ENCODE measurements at places on chromosomes 2 and 18. TPM values are rescaled to one million over a fixed set of nuclear protein-coding genes. Genes with fewer than 3 reads are reported as not detected.
A peak's percentile ranks its signal among the peaks of the same experiment; 100 is the strongest.

DNA sequence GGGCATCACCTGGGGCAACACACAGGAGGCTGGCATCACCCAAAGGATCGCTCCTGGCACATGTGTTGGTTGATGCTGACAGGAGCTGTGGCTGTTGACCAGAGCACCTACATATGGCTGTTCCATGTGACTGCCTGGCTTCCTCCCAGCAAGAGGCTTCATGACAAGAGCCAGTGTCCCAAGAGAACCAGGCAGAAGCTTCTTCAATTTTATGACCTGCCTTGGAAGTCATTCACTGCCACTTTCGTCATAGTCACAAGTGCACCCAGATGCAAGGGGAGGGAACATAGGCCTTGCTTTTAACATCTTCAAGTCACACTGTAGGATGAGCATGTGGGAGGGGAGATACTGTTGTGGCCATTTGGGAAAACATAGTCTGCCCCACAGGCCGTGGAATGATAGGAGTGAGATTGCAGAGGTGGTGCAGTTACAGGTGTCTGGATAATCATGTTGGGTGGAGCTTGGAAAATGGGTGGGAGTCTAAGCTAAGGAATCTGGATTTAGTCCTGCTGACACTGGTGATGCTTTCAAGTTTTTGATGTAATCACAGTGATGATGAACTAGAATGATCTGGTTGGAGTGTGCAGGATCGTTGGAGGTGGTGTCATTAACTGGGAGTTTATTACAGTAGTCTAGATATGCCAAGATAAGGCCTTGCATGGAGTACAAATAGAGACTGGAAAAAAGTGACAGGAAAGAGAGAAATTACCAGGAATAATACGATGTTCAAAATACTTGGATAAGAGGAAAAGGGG, 107.0 kb downstream of the RAPGEF4 start:
- no peak for DNase-seq

DNA sequence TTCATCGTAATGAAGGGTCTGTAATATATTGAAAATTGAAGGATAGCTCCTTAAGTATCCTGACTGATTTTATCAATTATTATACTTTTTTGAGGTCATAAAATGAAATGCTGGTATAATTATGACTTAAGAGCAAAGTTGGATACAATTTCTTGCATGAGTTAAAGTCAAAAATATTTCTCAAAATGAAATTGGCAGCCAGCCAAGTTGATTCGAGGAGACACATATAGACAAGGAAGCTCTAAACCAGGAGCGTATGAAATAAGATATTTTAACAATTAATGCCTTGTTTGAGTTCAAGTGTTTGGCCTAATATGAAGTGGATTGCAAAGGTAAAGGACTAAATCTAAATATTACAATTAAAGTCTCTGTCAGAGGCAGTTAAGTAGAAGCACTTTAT, 260.4 kb upstream of the DSEL start:
- peak; percentile 62 for DNase-seq

- no peak for DNase-seq
Observed at GRCh38 chr2:75431276-75431675, 129.5 kb downstream of the EVA1A start.

GRCh38 chr18:42534313-42534712, 579.3 kb downstream of the PIK3C3 start:
- no peak for DNase-seq

- DNase-seq: no peak
Observed at GRCh38 chr18:44816050-44816449, 135.4 kb downstream of the SETBP1 start.

DNA sequence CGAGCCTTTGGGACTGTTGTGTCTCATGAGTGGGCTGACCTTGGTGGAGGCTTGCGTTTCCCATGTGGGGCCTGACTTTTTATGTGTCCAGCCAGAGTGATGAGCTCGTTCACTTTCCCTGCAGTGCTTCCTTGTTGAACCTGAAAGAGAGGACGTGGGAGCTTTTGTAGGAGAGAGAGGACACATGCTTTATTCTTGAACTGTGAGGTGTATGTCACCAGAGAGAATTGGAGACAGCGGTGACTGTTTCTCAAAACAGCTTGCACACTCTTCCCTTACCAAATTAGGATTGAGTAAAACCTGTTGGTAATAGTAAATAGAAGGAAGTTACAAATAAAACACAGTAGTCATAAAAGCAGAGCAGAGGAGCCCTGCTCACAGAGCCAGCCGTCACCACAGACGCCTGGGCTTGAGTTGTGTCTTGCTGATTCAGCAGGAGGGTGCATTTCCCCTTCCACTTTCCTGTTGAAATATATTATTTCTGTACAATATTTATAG, 60.7 kb downstream of the INPP4A start:
- peak; percentile 47 for DNase-seq

DNA sequence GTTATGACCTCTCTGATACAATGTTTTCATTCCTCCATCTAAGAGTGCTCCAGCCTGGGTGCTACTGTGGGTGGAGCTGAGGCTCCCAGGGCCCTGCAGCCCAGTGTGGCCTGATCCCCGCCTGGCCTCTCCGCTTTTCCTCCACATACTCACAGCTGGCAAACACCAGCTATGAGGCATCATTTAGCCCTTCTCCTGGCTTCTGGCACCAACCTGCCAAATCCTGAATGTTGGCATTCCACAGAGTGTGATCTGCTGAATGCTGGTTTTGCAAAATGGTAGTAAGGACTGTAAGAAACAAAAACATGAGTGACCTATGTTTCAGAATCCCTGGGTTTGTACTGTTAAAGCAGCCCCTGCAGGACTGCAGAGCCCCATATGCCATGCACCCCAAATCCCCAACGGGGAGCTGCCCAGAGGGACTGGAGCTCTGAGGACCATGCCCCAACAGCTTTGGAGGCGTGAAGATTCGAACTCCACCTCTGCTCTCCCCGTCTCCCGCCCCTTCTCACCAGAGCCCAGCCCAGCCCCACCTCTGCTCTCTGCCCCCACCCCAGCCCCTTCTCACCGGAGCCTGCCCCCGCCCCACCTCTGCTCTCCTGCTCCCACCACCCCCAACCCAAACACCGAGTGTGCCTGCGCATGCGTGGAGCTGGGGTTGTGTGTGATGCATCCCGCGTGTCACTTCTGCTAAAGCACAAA, 4.2 kb downstream of the SLC66A2 start:
- no peak for DNase-seq

- DNase-seq: peak; percentile 23
Observed at GRCh38 chr2:200443916-200444315, 66.0 kb downstream of the KCTD18 start.

GRCh38 chr2:196565106-196565765, 74.3 kb upstream of the CCDC150 start:
- no peak for DNase-seq

DNA sequence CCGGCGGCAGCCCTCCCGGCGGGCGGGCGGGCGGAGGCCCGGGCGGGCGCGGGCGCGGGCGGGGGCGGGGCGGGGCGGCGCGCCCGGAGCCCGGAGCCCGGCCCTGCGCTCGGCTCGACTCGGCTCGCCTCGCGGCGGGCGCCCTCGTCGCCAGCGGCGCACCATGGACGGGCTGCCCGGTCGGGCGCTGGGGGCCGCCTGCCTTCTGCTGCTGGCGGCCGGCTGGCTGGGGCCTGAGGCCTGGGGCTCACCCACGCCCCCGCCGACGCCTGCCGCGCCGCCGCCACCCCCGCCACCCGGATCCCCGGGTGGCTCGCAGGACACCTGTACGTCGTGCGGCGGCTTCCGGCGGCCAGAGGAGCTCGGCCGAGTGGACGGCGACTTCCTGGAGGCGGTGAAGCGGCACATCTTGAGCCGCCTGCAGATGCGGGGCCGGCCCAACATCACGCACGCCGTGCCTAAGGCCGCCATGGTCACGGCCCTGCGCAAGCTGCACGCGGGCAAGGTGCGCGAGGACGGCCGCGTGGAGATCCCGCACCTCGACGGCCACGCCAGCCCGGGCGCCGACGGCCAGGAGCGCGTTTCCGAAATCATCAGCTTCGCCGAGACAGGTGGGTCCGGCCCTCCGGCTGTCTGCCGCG, at the start of gene INHBB:
TSS of gene INHBB (plus strand) at position 111 of the 641 bp plus-strand sequence. CDS start at position 164, 53 bp downstream.
- DNase-seq: peak; percentile 44

DNA sequence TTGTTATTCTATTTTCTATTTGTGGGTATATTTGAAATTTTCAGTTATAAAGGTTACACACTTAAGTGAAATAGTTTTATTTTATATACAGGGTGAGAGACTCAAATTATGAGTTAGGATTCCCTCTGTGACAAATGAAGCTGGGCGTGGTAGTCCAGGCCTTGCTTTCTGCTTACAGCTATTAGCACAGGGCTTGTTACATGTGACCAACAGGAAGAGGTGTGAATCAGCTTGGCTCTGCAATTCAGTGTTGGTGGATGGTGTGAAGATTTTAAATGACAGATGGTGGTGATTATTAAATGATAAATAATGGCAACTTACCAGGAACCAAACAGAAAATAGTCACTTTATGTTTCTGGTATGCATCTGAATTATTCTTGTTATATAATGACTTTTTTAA, 64.4 kb upstream of the NOSTRIN start:
- no peak for DNase-seq

GRCh38 chr2:107625982-107626381, 200.7 kb upstream of the RGPD4 start:
- no peak for DNase-seq

DNA sequence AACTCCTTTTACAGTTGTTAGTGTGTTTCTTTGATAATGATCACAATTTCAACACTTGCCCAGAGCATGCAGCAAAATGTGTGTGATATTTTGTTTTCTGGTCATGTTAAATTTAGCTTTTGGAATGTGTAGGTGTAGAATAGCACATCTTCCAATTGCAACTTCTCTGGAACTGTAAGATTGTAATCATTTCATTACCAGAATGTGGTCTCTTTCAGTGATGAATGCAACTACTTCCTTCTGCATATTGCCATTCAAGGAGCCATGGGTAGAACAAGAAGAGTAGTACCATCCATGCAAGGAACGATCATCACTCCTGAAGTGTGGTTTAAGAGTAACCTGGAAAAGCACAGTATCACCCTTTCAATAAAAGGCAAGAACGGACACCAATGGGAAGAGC, 548.8 kb upstream of the ZNF804A start:
- no peak for DNase-seq

GRCh38 chr2:230798769-230799399, 65.9 kb upstream of the ITM2C start:
- peak; percentile 64 for DNase-seq

GRCh38 chr18:21507913-21508701, 92.4 kb downstream of the ESCO1 start:
- DNase-seq: no peak

DNA sequence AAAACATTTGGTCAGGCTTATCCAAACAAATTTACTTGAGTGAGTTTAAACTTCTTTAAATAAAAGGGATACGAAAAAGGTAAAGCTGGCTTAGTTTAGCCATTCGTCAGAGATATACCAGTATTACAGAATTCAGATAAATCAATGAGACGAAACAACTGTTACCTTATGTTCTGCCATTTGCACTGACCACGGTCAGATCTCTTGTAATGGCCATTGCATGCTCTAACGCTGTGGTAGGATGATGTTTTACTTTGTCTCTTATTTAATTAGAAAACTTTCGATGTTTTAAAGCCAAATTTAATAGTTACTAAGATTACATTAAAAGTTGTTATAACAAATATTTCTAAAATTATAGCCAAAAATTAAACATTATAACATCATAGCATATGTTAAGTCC, 1.5 kb downstream of the C18orf54 start:
- DNase-seq: peak; percentile 40

GRCh38 chr18:32443706-32444215, 26.9 kb downstream of the GAREM1 start:
- no peak for DNase-seq

- DNase-seq: no peak
Observed at GRCh38 chr2:61959381-61960293, 54.2 kb downstream of the COMMD1 start.

DNA sequence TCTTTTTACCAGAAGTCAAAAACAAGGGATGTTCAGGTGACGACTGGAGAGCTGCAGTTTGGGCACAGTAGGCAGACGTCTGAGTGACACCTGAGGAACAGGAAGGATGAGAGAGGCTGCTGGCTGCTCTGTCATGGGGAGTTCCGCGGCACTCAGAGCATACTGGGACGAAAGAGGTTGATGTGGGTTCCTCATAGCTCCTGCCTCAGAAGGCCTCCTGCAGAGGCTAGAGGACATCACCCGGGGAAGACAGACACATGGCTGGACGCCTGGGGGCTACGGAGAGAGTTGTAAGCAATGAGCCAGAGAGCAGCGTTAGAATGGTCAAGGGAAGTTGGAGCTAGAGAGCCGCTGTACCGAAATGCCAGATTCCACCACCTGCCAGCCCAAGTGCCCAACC, 45.1 kb upstream of the GLI2 start:
- no peak for DNase-seq

- peak; percentile 74 for DNase-seq
Observed at GRCh38 chr2:130920415-130921163, 83.9 kb downstream of the ARHGEF4 start.

GRCh38 chr2:180751306-180751920, 229.0 kb upstream of the UBE2E3 start:
- DNase-seq: no peak

DNA sequence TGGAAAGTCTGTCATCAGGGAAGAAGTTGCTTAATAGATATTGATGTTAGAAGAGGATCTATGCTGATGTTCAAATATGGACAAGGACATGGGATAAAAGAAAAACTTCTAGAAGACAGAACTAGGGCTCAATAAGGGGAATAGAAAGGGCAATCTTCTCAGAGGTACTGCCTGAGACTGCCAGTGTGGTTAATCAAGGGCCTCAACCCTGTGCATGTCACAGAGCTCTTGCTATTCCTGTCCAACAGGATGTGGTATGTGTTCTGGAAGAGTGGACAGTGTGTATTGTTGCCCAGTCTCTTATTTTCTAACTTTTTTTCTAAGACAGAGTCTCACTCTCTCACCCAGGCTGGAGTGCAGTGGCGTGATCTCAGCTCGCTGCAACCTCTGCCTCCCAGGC, 27.8 kb upstream of the RNF125 start:
- no peak for DNase-seq

DNA sequence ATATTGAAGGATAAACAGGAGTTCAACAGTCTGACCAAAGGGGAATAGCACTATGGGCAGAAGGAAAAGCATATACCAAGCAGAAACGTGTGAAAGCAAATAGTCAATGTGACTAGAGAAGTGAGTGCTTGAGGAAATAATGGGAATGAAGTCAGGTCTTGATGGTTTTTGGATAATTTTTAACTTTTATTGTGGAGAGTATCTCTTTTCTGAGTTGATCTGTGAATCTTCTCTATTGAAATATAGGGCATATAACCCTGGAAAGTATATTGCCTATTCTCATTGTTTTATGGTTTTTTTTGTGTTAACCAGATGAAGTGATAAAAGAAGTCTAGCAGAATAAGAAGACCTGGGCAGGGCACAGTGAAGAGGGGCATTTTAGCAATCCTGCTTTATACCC, 16.4 kb upstream of the FABP1 start:
- DNase-seq: no peak

Gene LINC00305
- not detected for total RNA-seq

Gene COL3A1
- total RNA-seq: 2,500 TPM

Gene ACADL
- total RNA-seq: 27.6 TPM

Gene SALL3
- 0.28 TPM for total RNA-seq

Gene RNF125
- 4.8 TPM for total RNA-seq

Gene SKOR2
- not detected for total RNA-seq

Gene VAMP5
- total RNA-seq: 18.5 TPM

Gene CYS1
- total RNA-seq: 1.0 TPM

Gene TOGARAM2
- total RNA-seq: 7.0 TPM

Gene GCG
- not detected for total RNA-seq

Gene CASP8
- 32.3 TPM for total RNA-seq

Gene E2F6
- total RNA-seq: 13.8 TPM

Gene UGT1A8
- total RNA-seq: not detected

Gene CCDC74A
- 15.1 TPM for total RNA-seq

Gene NLRC4
- 15.3 TPM for total RNA-seq

Gene SPP2
- not detected for total RNA-seq

Data from lung (tissue), 17 donors.